ENCODE measurements at places on chromosomes 12 and 14. TPM values are rescaled to one million over a fixed set of nuclear protein-coding genes. Genes with fewer than 3 reads are reported as not detected.

The KRT72 gene
- not detected for polyA plus RNA-seq

GRCh38 chr14:20494935-20495766 lies 10.2 kb upstream of the RNASE10 start:
- peak; percentile 84 for DNase-seq

GRCh38 chr14:68965261-68965761 lies 13.8 kb downstream of the ACTN1 start:
- DNase-seq: peak; percentile 74

- peak; percentile 42 for DNase-seq
These were observed 507 bp downstream of the SPTSSA start for GRCh38 chr14:34461334-34462131.

The RAB15 gene
- polyA plus RNA-seq: 3.4 TPM

DNA sequence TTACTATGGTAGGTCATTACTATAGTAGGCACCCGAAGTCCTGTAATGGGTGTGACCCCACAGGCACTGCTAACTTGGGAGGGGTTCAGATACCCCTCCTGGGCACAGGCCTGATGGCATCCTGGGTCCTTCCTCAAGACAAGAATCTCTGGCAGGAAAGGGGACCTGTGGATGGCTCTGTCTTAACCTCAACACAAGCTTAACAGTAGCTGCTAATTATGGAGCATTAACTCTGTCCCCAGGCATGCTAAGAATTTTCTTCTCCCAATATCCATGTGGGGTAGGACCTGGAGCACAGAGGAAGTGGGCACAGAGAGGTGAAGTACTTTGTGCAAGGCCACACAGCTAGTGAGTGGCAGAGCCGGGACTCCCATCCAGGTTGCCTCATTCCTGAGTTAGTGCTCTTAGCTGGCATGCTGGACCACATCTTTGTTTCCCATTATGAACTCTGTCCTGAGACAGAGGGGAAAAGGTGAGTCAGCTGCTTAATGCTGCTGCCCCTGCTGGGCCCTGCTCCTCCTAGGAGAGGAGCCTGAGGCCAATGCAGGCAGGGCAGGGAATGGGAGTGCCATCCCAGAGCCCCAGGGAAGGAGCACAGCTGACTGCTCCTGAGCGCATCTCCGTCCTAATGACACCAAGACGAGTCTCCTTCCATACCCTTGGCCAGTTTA lies 32.1 kb downstream of the GALNT16 start:
- no peak for DNase-seq

DNA sequence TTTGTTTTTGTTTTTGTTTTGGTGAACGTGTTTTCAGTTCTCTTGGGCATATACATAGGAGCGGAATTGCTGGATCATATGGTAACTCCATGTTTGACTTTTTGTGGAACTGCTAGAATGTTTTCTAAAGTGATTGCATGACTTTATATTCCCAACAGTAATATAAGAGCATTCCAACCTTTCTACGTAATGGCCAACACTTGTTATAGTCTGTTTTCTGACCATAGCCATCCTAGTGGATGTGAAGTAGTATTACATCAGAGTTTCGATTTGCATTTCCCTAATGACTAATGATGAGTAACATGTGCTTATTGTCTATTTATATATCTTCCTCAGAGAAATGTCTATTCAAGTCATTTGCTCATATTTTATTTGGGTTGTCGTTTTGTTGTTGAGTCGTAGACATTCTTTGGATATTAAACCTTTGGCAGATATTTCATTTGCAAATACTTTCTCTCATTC lies 268.7 kb downstream of the AEBP2 start:
- DNase-seq: peak; percentile 67

- no peak for DNase-seq
These were observed 121.2 kb upstream of the RTL1 start for GRCh38 chr14:101024686-101025085.

GRCh38 chr14:89858089-89858488 lies 96.4 kb downstream of the EFCAB11 start:
- DNase-seq: peak; percentile 92

DNA sequence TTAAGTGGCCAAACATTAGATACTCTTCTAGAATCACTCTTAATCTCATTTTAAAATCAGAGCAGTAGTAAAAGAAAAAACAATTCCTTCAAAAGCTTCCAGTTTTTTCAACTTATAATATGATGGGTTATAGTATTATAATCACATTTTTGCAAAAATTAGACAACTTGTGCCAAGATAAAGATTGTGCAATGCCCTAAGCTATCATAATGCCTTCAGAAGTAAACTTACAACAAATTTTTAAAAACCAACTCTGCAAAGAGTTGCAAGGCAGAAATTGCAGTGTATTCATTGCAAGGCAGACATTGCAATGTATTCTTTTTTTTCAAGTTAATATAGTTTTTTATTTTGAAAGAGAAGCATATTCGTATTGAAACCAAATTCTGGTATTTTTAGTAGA lies 47.2 kb upstream of the KITLG start:
- DNase-seq: no peak

- DNase-seq: peak; percentile 31
These were observed 13.8 kb downstream of the NFKBIA start for GRCh38 chr14:35390577-35391387.

The KITLG gene
- 15.0 TPM for polyA plus RNA-seq

The ASB2 gene
- 0.92 TPM for polyA plus RNA-seq

The NANOG gene
- not detected for polyA plus RNA-seq

The ENDOU gene
- polyA plus RNA-seq: not detected

GRCh38 chr12:123363740-123364531 lies 711 bp downstream of the SBNO1 start:
- peak; percentile 36 for DNase-seq

The LRRC9 gene
- polyA plus RNA-seq: not detected

GRCh38 chr14:45868377-45868776 lies 615.4 kb upstream of the MIS18BP1 start:
- peak; percentile 42 for DNase-seq

Measured in mammary epithelial cell (primary cell).